ENCODE measurements at places on chromosomes 2 and 18.

DNA sequence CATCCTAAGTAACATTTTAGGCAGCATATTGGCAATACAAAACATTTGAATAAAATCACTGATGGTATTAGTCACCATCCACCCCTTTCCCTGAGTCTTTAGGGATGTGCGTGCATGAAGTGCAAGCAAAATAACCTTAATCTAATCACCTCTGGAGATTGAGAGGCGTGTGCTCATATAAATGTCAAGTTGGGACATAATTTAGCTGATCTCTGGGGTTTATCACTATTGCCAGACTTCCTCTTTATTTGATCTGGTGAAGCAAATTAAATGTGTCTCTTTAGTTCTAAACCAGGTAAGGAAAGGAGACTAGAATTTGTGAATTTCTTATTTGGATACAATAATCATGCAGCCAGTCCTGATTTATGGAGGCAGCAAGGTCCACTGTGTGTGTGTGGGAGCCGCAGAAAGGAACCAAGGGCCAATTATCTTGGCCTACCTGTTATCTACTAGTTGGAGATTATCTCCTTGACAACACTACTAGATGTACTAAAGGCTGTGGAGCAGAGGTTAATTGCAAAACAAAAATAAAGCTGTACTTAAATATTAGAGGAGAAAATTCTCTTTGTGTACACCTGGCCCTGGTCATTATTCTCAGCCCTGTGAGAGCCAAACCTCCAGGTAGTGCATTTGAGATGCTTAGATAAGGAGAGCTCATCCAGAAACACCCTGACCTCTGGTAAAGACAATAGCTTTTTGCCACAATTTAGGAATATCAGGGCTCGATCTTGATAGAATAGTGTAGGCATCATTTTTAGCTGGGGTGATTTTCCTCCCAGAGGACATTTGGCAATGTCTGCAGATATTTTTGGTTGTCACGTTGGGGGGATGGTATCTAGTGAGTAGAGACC is 78.2 kb downstream of the HRH4 start:
- DNase-seq: no peak

- no peak for DNase-seq
Measured at GRCh38 chr2:63522950-63523349, 65.3 kb downstream of the WDPCP start.

DNA sequence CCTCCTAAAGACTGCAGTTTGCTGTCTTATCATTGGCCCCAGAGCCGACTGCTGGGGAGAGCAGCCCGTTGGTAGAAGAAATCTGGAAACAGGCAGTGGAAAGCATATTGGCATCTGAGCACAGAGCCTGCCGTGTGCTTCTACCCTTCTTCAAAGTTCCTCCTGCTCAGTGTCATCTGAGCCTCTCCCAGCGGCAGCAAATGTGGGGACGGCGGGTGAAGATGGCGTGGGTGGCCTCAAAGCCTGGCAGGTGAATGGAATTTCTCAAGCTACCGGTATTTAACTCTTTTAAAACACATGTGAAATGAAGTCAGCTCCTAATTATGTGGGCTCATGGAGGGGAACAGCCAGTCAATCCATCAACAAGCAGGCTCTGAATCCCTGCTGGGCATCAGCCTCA is 181.6 kb upstream of the PXDN start:
- DNase-seq: no peak

- no peak for DNase-seq
Measured at GRCh38 chr2:229273006-229273722, 2.1 kb upstream of the PID1 start.

- no peak for DNase-seq
Measured at GRCh38 chr2:186718903-186719302, 25.0 kb downstream of the FAM171B start.

DNA sequence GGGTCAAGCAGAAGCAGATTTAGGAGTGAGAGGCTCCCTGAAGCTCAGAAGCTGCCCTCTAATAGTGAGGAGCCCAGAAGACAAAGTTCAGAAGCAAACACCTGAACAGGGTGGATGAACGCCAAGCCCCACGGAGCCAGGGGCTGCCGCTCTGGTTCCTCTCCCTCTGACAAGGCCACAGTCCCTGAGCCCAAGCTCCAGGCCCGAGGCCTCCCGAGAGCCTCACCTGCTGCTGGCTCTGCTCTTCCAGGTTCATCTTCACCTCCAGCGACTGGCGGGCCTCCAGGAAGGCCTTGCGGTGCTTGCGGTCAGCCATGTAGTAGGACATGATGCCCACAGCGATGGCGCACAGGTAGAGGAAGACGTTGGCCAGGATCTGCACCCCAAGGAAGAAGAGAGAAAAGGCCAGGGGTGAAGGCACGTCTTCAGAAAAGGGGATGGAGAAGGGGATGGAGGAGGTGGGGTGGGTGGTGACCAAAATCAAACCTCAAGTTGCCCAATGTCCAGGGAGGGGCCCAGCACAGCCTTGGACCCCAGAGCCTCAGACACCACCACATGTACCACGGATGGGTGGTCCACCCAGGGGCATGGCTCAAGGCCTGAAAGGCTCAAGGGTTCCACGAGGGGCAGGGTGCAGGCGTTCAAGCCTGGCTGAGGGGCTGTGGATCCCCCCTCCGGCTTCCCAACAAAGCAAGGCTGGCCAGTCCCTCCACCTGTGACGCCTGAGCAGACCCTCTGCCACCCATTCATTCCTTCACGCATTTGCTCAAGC is 47.5 kb downstream of the ADCY3 start:
- no peak for DNase-seq

DNA sequence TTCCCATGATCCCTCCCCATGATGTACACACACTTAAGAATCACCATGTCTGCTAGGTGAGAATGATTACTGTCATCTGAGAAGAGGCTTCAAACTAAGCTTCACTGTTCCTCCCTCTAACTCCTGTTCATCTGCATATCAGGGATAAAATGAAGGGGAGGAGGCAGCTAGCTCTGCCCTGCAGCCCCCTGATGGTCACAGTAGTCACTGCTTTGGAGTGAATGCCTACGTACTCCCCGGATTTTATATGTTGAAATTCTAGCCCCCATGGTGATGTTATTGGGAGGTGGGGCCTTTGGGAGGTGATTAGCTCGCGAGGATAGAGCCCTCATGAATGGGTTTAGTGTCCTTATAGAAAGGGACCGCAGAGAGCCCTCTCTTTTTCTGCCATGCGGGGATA is 156.4 kb downstream of the NCKAP5 start:
- no peak for DNase-seq

DNA sequence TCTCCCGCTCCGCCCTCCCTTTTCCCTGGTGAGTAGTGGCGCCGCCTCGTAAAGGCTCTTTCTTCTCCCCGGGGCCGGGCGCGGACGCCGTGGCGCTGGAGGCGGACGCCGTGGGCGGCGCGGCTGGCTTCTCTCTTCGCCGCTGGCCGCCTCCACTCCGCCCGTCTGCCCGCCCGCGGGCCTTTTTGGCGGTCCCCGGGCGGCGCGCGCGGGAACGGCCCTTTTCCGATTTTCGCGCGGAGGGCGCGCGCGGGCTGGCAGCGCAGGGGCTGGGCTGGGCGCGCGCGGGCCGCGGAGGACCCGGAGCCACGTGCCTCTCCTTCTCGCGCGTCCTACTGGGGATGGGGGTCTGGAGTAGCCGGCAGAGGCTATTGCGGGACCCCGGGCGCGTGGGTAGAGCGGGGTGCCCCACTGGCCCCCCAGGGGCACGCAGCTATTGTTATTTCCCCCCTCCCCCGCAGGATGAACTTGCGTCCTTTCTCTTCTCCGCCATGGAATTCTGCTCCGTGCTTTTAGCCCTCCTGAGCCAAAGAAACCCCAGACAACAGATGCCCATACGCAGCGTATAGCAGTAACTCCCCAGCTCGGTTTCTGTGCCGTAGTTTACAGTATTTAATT is 472 bp downstream of the SLC20A1 start:
- peak; percentile 36 for DNase-seq

DNA sequence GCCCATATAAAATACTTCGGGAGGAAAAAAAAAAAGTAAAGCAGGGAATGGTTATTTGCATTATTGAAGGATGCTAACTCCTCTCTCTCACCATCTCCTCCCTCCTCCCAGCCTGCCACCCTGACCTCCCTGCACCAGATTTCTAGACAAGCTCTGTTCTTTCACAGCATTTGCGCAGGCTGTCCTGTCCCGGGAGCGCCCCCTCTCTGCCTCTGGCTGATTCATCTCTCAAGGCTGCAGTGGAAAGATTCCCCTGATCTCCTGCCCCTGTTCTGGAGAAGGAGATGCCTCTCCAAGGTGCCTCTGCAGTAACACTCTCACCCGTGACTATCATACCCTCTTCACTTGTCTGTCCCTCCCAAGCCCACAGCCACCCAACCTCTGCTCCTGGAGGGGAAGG is 38.5 kb downstream of the COL4A4 start:
- DNase-seq: no peak

- no peak for DNase-seq
Measured at GRCh38 chr2:173271825-173272224, 82.8 kb upstream of the CDCA7 start.

DNA sequence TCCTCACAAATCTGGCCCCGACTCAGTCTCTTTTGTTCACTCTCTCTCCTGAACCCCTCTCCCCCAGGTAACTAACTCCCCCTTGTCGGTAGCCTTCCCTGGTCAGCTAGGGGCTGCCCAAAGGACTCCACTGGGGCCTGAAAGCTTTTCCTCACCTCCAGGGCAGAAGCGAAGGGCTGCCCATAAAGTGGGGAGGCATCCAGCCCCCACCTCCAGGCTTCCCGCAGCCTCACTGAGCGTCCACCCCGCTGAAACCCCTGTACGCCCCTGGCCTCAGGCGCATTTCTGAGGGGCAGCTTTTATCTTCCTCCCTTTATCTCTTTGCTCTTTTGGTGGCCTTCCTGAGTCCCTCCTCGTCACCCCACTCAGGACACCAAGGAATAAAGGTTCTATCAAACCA is 249.3 kb downstream of the CYP26B1 start:
- DNase-seq: no peak

DNA sequence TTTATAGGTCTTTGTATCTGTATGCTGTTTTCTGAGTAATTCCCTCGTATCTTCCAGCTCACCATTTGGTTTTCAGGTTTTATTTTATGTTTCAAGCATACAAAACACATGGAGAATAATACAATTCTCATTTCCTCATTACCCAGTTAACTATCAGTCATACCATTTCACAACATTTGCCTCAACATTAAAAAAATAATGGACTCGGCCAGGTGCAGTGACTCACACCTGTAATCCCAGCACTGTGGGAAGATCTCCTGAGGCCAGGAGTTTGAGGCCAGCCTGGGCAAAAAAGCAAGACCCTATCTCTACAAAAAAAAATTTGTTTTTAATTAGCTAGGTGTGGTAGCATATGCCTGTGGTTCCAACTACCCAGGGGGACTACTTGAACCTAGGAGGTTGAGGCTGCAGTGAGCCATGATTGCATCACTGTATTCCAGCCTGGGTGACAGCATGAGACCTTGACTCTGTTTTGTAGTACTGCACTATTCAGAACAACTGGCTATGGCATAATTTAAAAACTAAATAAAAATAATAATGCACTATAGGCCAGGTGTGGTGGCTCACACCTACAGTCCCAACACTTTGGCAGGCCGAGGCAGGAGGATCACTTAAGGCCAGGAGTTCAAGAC is 20.3 kb downstream of the NPC1 start:
- DNase-seq: no peak

- no peak for DNase-seq
Measured at GRCh38 chr2:222882484-222882928, 21.7 kb downstream of the ACSL3 start.

DNA sequence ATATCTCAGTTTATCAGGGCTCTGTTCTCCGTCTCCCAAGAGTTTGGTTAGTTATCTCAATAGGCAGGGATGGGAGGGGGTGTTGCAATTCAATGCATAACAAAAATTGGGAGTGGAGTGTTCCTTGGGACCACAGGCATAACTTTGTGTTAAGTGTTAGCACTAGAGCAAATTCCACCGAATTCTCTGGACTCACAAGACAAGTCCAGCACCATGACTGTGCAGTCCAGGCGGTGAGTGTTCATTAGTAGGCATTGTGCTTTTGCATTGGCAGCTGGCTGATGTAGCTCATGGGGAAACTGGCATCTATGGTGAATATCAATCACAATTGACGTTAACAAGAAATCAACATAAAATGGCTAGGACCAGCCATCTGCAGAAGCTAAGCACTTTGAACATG is 79.0 kb upstream of the CABLES1 start:
- DNase-seq: no peak
